CD4-positive, alpha-beta T cell treated with Interleukin-6 at 100 ng/mL for 8 hours (primary cell): ENCODE measurements at places on chromosomes 16 and 17.

- no peak for DNase-seq
Observed at GRCh38 chr17:49728425-49728824, 20.7 kb upstream of the SLC35B1 start.

DNA sequence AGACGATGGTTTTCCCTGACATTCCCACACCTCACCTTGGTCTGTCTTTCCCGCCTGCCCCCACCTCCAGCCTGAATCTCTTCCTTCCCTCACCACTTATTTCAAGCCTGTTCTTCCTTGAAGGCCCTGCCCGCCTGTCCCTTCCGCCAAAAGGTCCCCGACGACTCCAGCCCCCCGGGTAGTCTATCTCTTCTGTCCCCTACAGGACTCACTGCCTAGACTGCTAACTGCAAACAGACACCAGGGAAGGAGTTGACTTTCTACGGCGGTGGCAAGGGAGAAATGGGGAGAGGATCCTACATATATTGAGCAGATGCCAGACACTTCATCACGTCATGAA is 53.7 kb downstream of the NT5M start:
- DNase-seq: no peak

- DNase-seq: no peak
Observed at GRCh38 chr17:38970128-38970527, 2.9 kb upstream of the FBXO47 start.

- no peak for DNase-seq
Observed at GRCh38 chr17:6503641-6504195, 52.6 kb downstream of the PITPNM3 start.

- DNase-seq: no peak
Observed at GRCh38 chr16:50826797-50827316, 85.0 kb downstream of the CYLD start.
